GM23338 (cell line): ENCODE measurements at places on chromosomes 1 and 21. TPM values are rescaled to one million over a fixed set of nuclear protein-coding genes. Genes with fewer than 3 reads are reported as not detected.

The TEX38 gene
- polyA plus RNA-seq: 0.37 TPM in 1 of 2 replicates, not detected in the other

The MOB3C gene
- 0.78 and 1.1 TPM in 2 replicates for polyA plus RNA-seq

The GUCA2A gene
- polyA plus RNA-seq: not detected in 2 replicates

The SLAMF6 gene
- not detected in 2 replicates for polyA plus RNA-seq

The WDR64 gene
- polyA plus RNA-seq: not detected in 2 replicates

The TP53BP2 gene
- 7.8 and 10.1 TPM in 2 replicates for polyA plus RNA-seq

The IL20 gene
- polyA plus RNA-seq: not detected in 2 replicates

The LCE1F gene
- not detected in 2 replicates for polyA plus RNA-seq

The FMO5 gene
- polyA plus RNA-seq: 0.54 and 0.84 TPM in 2 replicates

The SRGAP2 gene
- polyA plus RNA-seq: 41.4 and 48.3 TPM in 2 replicates

The TTC22 gene
- polyA plus RNA-seq: 0.85 and 1.2 TPM in 2 replicates

The ARID1A gene
- polyA plus RNA-seq: 50.0 and 62.6 TPM in 2 replicates

The AMY1A gene
- polyA plus RNA-seq: not detected in 2 replicates

The FAM3B gene
- 2.5 and 3.6 TPM in 2 replicates for polyA plus RNA-seq

The GSTM3 gene
- polyA plus RNA-seq: 3.9 and 4.1 TPM in 2 replicates

The FAM72D gene
- 13.1 and 14.7 TPM in 2 replicates for polyA plus RNA-seq

The CELA2B gene
- not detected in 2 replicates for polyA plus RNA-seq

The LDLRAP1 gene
- polyA plus RNA-seq: 6.5 and 9.6 TPM in 2 replicates

The GSTM5 gene
- polyA plus RNA-seq: 4.4 and 5.0 TPM in 2 replicates

The TSPAN1 gene
- not detected in 2 replicates for polyA plus RNA-seq

The KCNA3 gene
- polyA plus RNA-seq: 0.32 TPM in 1 of 2 replicates, not detected in the other

The C1orf94 gene
- polyA plus RNA-seq: 4.3 and 4.9 TPM in 2 replicates

The GIPC2 gene
- 1.2 and 2.6 TPM in 2 replicates for polyA plus RNA-seq

The KRTAP7-1 gene
- not detected in 2 replicates for polyA plus RNA-seq

The SPRR2B gene
- not detected in 2 replicates for polyA plus RNA-seq

The RAD54L gene
- 26.4 TPM in 2 replicates for polyA plus RNA-seq

The SPRR2G gene
- not detected in 2 replicates for polyA plus RNA-seq

The NHLH1 gene
- 0.78 and 0.89 TPM in 2 replicates for polyA plus RNA-seq

The HRNR gene
- polyA plus RNA-seq: not detected in 2 replicates

The GRIK3 gene
- polyA plus RNA-seq: 0.23 and 0.31 TPM in 2 replicates

The SCCPDH gene
- 13.6 and 14.4 TPM in 2 replicates for polyA plus RNA-seq

The TDRD5 gene
- polyA plus RNA-seq: 0.28 TPM in 1 of 2 replicates, not detected in the other

The MRPL37 gene
- 130 and 131 TPM in 2 replicates for polyA plus RNA-seq

The C8B gene
- not detected in 2 replicates for polyA plus RNA-seq

The OR6K3 gene
- not detected in 2 replicates for polyA plus RNA-seq

The PDC gene
- not detected in 2 replicates for polyA plus RNA-seq

The OR2T10 gene
- polyA plus RNA-seq: not detected in 2 replicates

The F13B gene
- not detected in 2 replicates for polyA plus RNA-seq

The C4BPA gene
- not detected in 2 replicates for polyA plus RNA-seq

The CLCA2 gene
- polyA plus RNA-seq: not detected in 2 replicates

The SHISAL2A gene
- 1.2 and 1.7 TPM in 2 replicates for polyA plus RNA-seq

The TMCC2 gene
- polyA plus RNA-seq: 2.6 and 3.1 TPM in 2 replicates

The C1orf122 gene
- polyA plus RNA-seq: 32.8 and 40.5 TPM in 2 replicates

The MPZL1 gene
- 26.6 and 35.1 TPM in 2 replicates for polyA plus RNA-seq

The NUDT17 gene
- 2.8 and 5.7 TPM in 2 replicates for polyA plus RNA-seq

The ZNF648 gene
- polyA plus RNA-seq: 0.23 and 0.24 TPM in 2 replicates
